Stimulated activated CD4-positive, alpha-beta T cell treated with anti-CD3 and anti-CD28 coated beads, TNF-alpha, amount 100 ng/mL, for 4 hours (primary cell): ENCODE measurements at places on chromosomes 1 and 21.

- no peak for DNase-seq
These were observed 70.1 kb downstream of the HSPA13 start for GRCh38 chr21:14312871-14313270.

GRCh38 chr1:211581526-211581925 is 2.6 kb upstream of the SLC30A1 start:
- DNase-seq, result no peak

DNA sequence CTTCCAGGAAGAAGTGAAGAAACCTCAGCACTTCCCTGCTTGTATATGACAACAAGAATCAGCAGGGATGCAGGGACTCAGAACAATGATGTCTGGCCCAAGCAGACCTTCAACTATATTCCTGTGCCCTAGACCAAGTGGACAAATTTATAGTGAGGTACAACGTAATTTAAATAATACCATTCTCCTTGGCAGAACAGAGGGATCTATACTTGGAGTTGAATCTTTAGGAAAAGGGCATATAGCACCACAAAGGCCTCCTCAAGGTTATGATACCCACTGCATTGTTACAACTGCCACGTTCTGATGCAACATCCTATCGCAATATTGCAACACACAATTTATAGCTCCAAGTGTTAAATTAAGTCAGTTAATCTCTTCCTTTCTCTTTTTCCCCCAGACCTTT is 29.1 kb upstream of the GFI1 start:
- no peak for DNase-seq

DNA sequence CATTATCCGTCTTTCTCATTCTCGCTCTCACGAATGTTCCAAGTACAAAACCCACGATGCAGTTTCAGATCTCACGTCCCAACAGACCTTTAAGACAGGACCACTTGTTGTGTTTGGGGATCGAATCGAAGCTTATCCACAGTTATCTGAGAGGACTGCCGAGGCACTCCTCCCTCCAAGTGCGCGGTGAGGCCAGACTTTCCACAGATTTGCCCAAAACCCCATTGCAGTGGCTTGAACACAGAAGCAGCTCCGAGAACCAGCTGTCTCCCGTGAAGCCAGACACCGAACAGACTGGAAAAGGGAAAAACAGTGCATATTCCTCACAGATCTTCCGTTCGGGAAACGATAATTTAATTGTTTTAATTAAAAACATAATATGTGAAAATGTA is 46.5 kb upstream of the COL6A2 start:
- DNase-seq, result no peak

DNA sequence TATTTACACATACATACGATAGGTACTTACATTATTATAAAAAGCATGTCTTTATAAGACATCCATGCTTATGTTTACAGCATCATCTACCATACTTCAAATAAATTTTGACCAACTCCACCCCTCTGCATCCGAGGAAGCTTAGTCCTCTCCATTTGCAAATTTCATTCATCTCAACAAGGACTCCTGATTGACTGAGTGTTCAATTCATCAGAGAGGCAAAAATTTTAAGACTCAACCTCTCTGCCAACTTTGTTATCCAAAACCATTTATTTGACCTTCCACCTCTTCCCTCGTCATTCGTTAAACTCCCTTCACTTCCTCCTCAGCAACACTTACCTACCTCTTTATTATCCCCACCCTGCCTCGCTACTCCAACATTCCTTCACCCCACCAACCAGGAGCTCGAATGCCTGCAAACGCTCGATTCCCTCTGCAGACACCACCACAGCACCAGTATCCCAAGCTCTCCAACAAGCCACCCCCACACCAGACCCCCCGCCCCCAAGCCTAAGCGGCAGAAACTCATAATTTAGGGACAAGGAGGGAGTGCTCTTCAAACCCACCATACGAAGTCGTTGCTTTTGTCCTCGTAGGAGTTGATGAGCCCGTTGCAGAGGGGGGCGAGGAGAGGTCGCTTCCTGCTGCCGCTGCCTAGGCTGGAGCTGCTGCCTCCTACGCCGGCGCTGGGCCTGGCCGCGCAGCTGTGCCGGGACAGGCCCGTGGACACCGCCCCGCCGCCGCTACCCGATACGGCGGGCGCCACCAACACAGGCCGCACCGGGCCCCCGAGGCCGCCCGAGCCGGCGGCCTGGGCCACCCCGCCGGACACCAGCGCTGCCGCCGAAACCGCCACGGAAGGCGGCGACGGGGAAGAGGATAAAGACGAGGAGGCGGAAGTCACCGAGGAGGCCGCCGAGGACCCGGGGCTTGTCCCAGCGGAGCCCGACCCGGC is 803 bp downstream of the COP1 start:
- peak; percentile 13 for DNase-seq

GRCh38 chr1:151618003-151618402 is 6.2 kb downstream of the SNX27 start:
- no peak for DNase-seq

GRCh38 chr1:26181586-26182382 is 4.5 kb downstream of the CNKSR1 start:
- DNase-seq, result no peak

DNA sequence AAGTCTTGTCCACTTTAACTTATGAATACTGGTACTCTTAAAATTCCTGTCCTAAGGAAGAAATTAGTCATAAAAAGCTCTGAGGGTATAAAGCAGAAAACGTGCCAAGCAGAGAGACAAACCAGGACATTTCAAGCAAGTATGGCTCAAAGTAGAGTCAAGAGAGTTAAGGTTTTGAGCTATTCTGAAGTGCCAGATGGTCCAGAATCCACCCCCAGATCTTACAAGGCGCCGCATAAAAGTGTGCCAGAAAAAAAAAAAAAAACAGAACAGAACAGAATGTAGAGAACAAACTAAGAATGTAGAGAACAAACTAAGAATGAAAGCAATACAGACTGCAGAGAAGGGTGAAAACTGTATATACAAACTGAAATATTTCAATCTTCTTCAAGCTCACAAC is 12.5 kb downstream of the EPS15 start:
- no peak for DNase-seq

DNA sequence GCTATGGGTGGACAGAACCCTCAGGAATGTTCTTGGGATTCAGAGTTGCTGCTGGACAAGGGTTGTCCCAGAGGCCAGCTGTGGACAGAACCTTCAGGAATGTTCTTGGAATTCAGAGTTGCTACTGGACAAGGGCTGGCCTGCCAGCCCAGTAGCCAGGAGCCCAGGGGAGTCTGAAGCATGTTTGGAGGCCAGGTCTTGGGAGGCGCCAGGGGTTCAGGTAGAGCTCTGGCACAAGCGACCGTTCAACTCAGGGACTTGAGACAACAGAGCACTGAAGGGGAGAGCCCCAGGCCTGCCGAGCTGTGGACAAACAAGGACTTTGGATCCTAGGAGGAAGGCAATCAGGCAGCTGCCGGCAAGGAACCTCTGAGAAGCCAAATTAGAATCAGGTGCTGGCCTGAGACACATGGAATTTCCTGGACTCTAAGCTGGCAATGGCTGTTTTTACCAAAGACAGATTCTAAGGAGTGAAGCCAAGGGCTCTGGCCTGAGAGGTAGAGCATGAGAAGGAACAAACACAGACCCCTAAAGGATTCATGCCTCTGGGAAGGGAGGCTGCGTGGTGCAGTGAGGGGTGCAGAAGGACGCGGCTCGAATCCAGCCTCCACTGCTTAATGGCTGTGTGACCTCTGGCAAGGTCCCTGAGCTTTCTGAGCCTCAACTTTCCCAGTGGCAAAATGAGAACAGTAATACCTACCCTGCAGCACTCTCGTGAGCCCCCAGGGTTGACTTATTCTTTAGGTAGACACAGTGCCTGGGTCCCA is 13.4 kb downstream of the PLA2G5 start:
- DNase-seq, result no peak

- DNase-seq, result no peak
These were observed 271.6 kb downstream of the KCNJ6 start for GRCh38 chr21:37644636-37645035.

DNA sequence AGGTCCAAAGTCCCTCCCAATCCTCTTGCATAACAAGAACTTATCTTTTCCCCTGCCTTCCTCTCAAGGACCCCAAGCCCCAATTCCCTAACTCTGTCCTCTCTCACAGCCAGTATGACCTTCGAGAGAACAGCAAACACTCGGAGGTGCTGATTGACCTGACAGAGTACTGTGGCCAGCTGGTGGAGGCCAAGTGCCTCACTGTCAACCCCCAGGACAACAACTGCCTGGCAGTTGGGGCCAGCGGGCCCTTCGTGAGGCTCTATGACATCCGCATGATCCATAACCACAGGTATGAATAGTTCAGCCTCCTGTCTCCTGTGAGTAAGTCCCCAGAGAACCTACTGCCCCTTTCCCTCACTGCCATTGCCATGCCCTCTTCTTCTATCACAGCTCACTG is 29.9 kb upstream of the TMEM222 start:
- no peak for DNase-seq

- DNase-seq, result no peak
These were observed 76.5 kb downstream of the ATP1A1 start for GRCh38 chr1:116449578-116449977.

DNA sequence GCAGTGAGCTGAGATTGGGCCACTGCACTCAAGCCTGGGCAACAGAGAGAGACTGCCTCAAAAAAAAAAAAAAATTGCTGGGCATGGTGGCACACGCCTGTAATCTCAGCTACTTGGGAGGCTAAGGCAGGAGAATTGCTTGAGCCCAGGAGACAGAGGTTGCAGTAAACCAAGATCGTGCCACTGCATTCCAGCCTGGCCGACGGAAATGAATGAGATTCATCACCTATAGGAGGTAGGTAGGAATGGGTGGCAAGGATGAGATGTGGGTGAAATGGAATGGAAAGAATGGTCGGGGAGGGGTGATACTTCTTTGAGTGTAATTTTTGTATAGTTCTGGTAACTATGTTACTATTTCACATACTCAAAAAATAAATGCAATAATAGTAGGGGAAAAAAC is 15.4 kb downstream of the CTXND2 start:
- no peak for DNase-seq

DNA sequence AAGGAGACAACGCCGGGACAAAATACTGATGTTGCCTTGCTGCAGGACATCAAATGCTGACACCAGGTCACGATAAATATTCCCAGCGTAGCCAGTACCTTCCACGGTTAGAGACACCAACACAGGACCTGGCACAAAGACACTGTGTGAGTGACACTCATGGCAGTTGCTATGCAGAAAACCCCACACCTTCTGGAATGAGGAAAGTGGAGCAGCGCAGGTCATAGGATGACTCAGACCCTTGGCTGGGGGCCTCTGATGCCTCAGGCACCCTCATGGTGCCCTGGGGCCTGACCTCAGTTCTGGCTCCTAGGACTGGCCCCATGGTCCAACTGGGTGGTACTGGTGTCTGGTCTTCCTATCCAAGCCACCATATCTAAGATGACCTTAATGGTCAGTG is 7.0 kb downstream of the DCST2 start:
- DNase-seq, result no peak

- DNase-seq, result no peak
These were observed 23.5 kb downstream of the RNF223 start for GRCh38 chr1:1050577-1051052.

GRCh38 chr1:183739741-183740271 is 65.1 kb upstream of the RGL1 start:
- DNase-seq, result no peak
